ENCODE measurements at places on chromosomes 5 and 9.
A peak's percentile ranks its signal among the peaks of the same experiment; 100 is the strongest.

GRCh38 chr5:139461698-139462097, 845 bp downstream of the ECSCR start:
- no peak for DNase-seq

DNA sequence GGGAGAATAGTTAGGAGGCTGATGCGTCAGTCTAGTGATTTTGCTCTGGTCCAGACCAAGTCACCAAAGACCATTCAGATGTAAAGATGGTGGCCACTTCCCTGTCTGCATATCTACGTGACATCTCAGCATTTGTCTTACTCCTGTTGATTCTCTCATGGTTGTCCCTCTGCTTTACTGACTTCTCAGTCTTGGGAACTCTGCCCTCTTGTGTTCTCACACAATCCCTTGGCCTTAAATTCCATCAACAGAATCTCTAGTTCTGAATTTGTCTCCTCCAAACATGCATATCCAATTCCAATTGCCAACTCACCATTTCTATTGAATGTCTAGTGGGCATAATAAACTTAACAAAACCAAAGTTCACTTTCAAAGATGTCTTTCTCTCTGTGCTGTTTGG, 147.8 kb downstream of the SLC24A2 start:
- no peak for DNase-seq

DNA sequence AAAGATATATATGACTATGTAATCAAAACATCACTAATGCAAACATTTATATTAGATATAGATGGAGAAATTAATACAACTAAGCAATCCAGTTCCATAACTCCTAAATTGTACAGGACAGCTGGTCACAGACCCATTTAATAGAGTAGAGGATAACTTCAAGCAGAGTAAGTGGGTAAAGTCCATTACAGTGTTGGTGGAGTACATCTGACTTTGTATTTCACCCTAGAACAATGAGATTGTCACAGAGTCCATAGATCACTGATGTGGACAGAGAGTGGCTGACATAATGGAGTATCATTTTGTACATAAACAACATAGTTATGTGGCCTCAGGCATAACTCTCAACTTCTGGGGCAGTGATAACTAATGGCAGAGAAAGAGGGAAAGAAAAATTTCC, 267.8 kb upstream of the KLF9 start:
- DNase-seq, result no peak

DNA sequence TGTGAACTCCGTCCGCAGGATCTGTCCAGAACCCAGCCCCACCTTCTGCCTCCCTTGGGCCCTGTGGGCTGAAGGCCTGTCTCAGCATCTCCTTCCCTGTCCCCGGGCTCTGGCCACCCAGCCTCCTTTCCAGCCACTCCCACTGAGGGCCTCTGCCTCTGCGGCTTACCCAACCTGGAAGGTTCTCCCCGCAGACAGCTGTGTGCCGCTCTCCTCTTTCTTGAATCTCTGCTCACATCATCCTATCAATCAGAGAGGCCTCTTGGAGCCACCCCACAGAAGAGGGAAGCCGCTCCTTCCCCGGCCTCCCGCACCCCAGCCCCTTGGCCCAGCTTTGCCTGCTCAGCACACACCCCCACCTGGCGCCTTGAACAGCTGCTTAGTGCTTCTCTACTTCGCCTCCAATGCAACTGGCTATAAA, 81.5 kb upstream of the UNC5A start:
- DNase-seq, result no peak

- DNase-seq, result no peak
Measured at GRCh38 chr9:86545090-86545489, 190.9 kb upstream of the TUT7 start.

GRCh38 chr9:91589101-91589553, 165.5 kb upstream of the NFIL3 start:
- peak; percentile 31 for DNase-seq

DNA sequence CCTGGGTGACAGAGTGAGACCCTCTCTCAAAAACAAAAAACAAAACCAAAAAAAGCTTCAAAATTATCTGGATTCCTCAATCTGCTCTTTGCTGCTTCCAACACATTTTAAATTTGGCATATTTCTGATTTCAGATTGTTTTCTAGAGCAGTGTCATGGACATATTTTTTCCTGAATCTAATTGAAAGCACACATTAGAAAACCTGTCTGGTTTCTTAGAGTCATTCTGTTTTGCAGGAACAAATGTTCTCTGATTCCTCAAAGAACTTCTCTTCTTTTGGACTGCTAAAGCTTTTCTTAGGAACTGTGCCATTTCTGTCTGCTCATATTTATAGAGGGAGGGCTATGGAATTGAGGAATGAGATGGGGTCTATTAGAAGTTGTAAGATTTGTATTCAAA, 81.6 kb downstream of the RAI14 start:
- no peak for DNase-seq

DNA sequence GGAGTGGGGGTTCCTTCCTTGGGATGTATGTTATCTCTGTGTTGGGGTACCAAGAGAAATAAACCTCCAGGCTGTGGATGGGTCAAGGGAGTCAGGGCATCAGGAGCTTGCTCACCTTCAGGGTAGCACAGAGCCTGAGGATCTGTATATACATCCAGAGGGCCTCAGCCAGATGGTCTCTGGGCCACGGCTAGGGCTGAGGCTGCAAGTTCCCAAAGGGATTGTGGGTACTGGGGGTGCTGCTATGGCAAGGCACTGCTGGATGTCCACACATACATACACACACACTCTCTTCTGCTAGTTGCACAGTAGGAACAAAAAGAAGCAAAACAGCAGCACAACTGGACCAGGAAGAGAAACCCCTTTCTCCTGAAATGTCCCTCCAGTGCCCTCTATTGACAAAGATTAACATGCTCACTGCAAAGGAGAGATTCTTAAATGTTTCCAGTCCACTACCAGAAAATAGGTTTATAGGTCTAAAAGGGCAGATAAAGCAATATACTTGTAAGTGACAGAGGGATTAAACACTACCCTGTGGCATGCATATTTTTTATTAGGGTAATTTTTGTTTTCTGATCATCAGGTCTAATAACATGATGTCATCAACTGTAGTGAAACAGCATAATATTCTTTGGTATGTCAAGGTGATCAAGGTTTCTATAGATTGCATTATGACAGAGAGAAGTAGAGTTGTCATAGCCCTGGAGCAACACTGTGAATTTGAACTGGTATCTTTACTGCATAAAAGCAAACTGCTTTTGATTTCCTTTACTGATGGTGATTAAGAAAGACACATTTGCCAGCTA, 56.3 kb upstream of the KCNN2 start:
- no peak for DNase-seq

GRCh38 chr9:36290996-36291395, 32.7 kb upstream of the GNE start:
- no peak for DNase-seq

DNA sequence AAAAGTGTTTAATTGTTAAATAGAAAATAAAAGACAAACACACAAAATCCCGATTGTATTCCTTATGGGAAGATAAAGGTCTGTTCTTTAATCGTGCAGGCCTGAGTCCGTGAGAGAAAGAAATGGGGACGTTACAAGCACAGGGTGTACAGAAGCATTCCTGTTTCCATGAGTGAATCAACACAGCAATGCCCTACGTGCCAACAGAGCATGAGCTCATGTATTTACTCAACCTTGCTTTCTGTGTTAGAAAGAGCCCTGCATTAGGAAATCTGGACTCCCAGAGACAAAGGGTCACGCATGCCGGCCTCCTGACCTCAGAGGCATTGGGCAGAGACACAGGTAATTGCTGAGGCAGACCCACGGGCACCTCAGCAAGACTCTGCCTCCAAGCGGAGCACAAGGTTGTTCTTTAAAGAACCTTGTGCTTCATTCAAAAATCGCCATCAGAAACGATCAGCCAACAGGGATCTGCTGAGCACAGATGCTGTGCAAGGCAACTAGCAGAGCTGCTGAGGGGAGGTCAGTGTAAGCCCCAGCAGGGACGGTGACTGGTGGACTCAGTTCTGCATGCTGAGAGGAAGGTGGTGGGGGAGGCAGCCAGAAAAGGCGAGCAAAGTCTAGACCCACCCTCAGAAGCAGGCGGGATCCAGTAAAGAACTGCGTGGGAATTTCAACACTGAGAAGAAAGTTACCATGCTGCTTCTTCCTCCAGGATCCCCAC, 101.0 kb downstream of the TLE1 start:
- DNase-seq, result peak; percentile 86

GRCh38 chr9:116566677-116567488, 120.2 kb upstream of the TRIM32 start:
- DNase-seq, result peak; percentile 66

- DNase-seq, result peak; percentile 12
Measured at GRCh38 chr5:33148076-33148513, 292.7 kb upstream of the TARS1 start.

GRCh38 chr9:127250896-127251391, 13.6 kb upstream of the GARNL3 start:
- no peak for DNase-seq
